Esophagus muscularis mucosa (tissue), 4 donors: ENCODE measurements at places on chromosomes 4 and X.

GRCh38 chr4:140135529-140136088 lies 18.4 kb downstream of the MAML3 start:
- no peak for DNase-seq
- no peaks in the 10 kb centered on the region for H3K36me3 ChIP-seq
- H3K27me3 ChIP-seq, result no peaks in the 10 kb centered on the region
- H3K4me1 ChIP-seq, result peaks cover 22% of the 10 kb centered on the region
- H3K4me3 ChIP-seq, result no peak overlapping the region

DNA sequence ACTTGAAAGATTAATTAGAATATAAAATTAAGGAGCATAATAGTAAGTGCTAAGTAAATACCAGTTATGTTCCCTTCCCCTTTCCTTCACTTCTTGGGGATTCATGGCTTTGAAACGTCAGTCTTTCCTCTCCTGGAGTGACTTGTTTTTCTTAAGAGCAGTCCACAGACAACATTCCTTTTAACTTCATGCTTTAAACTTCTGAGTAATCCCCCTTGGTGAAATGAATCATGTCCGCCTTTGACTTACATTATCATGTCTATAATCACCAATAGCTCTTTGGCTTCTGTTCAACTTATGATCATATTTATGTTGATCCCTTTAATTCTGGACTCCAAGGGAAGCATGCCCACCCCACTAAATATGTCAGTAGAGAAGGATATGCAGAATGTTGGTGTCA lies 1012.1 kb upstream of the SLIT2 start:
- no peak overlapping the region for H3K4me3 ChIP-seq
- H3K36me3 ChIP-seq, result no peaks in the 10 kb centered on the region
- DNase-seq, result no peak
- H3K27ac ChIP-seq, result no peak overlapping the region
- no peaks in the 10 kb centered on the region for H3K4me1 ChIP-seq

DNA sequence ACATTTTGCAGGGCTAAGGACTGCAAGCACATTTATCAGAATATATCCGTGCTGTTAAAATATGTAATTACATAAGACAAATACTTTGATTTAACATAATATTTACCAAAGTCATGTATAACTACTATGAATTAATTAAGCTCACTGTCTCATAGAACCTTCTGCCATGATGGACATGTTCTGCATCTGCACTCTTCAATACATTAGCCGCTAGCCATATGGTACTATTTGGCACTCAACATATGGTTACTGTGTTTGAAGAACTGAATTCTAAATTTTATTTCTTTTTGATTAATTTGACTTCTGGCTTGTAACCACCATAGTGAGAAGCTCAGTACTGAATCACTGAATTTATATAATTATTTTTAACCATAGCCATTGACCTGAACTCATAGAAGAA lies 427.0 kb upstream of the TRAM1L1 start:
- no peaks in the 10 kb centered on the region for H3K36me3 ChIP-seq
- no peak for DNase-seq
- H3K4me1 ChIP-seq, result no peaks in the 10 kb centered on the region
- no peak overlapping the region for H3K27ac ChIP-seq
- H3K27me3 ChIP-seq, result no peaks in the 10 kb centered on the region

DNA sequence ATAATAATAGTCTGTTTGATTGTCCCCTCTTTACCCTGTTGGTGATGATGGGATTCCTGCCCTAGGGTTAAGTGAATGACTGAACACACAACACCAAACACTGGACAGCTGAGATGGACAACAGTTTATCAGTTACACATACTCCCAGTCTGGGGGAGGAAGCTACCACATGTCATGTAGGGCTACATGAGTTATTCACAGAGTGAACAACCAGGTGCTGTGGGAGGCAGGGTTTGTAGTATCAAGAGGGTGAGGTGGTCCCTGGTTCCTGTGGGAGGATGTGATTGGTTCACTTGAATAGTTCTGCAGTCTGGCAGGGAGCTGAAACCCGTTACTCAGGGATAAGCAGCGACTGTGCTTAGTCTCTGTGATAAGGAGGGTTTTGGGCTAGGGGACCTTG lies 88.8 kb upstream of the AP1S2 start:
- no peaks in the 10 kb centered on the region for H3K36me3 ChIP-seq
- H3K4me3 ChIP-seq, result no peak overlapping the region
- no peaks in the 10 kb centered on the region for H3K27me3 ChIP-seq

DNA sequence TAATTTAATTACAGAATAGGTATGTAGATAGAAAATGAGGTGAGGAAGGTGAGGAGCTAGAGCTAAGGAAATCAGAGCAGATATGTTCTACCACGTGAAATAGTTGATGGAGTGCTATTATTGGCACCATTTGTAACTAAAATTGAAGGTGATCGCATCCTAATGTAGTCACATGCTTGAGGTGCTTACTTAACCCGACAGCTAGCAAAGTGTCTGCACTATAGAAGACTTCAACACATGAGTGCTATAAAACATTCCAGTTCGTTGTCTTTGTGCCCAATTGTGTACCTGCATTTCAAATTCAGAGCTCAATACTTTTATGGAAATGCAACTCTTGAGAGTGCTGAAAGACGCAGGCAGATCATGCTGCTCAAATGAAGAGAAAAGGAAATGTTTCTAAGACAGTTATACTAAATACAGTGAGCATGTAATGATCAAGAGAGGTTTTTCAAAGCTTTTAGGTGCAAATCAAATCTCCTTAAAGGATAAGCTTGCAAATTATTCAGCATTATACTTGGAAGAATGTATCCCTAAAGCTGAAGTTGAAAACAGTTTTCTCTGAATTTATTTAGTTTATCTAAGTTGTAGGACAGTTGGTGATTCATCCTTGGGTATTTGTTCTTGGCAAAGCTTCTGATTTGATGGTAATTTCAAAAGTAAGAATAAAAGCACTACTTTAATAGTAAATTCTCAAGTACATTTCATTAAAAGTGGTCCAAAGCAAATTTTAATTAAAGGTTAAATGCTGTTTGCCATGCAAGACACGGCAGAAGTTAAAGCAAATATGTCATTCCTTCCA lies 223.9 kb upstream of the EPHA5 start:
- H3K27ac ChIP-seq, result no peak overlapping the region
- no peaks in the 10 kb centered on the region for H3K36me3 ChIP-seq
- H3K4me1 ChIP-seq, result no peaks in the 10 kb centered on the region
- DNase-seq, result no peak
- no peak overlapping the region for H3K4me3 ChIP-seq
- H3K27me3 ChIP-seq, result no peaks in the 10 kb centered on the region
